ENCODE measurements at places on chromosomes 1 and 21.

GRCh38 chr21:26965907-26966581, 844 bp downstream of the ADAMTS5 start:
- peak; percentile 31 for DNase-seq

DNA sequence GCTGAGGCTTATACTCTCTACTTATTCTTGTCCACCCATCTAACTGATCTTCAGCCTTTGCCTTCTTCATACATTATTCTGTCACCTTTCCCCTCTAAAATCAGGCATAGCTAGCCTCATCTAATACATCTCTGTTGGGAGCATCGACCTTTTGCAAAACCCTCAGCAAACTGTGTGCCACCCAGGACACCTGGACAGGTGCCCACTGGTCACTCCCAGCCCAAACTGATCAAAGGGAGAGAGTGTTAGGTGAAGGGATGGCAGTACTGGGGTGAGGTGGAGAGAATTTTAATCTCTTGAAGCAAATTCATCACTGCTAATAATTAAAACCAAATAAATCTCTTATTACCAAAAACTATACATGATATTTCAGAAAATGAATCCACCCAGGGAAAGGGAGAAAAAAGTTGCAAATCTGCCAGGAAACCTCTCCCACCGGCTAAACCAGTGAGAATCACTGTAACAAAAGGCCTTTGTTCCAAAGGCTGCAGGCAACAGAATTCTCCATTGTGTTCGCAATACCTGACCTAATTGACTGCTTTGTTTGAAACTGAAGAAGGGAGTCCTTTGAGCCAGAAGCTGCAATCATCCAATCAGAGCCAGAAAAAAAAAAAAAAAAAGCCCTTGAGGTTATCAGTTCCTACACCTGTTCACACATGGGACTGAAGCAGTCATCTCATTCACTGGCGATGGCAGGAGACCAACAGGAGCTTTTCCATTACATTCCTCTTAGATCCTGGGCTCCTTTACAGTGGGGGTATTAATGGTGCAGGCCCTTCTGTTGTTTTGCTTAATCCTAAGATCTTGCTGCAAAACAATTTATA, 172.6 kb downstream of the APP start:
- no peak for DNase-seq

DNA sequence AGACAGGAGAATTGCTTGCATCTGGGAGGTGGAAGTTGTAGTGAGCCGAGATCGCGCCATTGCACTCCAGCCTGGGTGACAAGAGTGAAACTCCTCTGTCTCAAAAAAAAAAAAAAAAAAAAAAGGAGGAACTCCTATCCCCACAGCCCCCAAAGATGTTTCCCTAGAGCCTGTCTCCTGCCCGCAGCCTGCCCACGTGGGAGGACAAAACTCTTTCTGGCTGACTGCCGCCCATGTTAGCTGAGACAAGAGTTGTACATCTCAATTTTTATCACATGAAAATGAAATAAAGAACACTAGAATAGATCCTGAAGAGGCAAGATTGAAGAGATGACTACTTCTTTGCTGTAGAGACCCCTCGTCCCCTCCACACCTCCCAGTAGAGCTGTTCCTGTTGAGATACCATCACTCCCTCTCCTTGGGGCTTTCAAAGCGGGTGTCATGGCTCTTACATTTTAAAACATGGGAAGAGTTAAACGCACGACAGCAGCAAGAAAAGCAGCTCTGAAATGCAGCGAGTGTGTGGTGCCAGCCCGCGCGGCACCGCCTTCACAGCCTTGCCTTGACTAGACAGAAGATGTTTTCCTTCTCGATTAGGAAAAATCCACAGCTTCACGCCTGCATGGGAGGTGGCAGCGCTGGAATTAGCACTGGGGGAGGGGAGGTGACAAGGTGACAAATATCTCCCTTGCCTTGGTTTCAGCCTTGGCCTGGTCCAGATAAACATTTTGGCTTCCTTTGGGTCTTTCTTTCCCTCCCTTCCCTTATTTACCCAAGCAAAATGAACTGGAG, 253.4 kb upstream of the CSF3R start:
- DNase-seq, result no peak

GRCh38 chr1:151513626-151514121, 2.5 kb downstream of the CGN start:
- DNase-seq, result no peak

GRCh38 chr1:87826681-87827251, 498.1 kb downstream of the LMO4 start:
- DNase-seq, result peak; percentile 79

GRCh38 chr1:21021311-21021710, 155.4 kb downstream of the EIF4G3 start:
- DNase-seq, result no peak

DNA sequence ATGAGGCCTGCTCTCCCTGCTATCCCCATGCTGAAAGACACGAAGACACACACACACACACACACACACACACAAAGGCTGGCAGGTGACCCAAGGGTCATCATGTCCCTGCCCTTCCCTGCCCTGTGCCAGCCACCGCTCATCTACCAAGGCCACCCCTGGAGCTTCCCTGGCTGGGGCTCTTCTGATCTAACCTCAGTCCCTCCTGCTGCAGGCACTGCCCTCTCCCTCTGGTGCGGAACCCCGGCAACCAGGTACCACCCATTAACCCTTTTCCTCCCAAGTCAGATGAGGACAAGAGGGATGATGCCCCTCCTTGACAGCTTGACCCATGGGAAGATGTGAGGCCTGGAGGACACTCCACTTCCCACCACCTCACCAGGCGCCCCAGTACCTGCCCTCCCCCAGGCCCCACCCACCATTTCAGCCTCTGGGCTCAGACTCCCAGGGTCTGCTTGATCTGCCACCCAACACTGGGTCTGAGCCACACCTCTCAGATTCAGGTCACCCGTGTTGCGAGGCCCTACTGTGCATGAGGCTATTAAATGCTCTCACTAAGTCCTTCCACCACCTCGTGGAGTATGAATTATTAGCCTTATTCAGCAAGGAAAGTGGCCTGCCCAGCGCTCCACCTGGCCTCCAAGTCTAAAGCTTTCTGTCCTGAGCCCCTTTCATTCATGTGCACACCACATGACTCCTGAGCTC, 2.5 kb downstream of the SDC3 start:
- DNase-seq, result no peak

DNA sequence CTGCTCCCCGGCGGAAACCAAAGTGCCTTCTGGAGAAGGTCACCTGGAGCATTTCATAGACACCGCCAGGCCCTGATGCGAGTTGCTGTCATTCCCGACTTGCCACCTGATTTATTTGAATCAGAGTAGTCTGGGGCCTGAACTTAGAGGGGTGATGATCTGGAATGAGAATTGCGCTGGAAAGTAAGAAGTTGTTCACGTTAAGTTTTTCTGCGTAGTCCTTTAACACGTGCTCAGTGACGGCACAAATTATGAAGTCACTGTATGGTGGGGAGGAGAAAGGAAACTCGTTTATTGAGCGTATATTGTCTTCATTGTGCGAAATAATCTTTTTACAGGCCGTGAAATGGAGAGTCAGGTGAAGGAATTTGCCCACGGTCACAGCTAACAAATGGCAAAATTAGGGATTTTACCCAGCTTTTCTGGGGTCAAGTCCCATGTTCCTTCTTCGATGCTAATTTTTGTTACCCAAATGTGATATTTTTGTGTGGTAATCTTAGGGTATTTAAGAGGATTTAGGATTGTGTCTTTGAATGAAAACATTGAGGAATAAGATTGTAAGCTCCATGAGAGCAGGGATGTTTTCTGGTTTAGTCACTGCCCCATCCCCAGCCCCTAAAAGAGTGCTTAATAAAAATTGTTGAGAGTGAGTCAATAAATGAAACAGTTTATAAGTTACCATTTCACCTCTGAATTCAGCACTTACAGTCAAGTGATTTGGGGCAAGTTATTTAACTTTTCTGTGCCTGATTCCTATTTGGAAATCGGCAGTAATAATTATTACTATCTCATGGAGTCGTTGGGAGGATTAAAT, 46.4 kb upstream of the NBL1 start:
- DNase-seq, result peak; percentile 37

DNA sequence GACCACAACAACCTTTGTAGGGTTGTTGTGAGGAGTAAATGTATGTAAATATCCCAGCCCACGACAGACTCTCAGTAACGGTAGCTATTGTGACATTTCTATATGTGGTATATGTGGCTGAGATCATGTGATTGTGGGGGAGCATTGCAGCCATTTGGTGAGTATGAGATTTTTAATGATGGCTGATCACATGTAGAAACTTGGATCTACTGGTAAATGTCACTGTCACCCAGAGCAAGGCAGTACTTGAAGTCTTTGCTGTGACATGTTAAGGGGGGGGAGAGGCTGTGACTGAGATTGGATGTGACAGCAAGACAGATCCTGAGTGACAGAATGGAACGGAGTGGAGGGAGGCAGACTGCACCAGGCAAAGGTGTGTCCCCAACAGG, 23.9 kb upstream of the MEF2D start:
- no peak for DNase-seq

DNA sequence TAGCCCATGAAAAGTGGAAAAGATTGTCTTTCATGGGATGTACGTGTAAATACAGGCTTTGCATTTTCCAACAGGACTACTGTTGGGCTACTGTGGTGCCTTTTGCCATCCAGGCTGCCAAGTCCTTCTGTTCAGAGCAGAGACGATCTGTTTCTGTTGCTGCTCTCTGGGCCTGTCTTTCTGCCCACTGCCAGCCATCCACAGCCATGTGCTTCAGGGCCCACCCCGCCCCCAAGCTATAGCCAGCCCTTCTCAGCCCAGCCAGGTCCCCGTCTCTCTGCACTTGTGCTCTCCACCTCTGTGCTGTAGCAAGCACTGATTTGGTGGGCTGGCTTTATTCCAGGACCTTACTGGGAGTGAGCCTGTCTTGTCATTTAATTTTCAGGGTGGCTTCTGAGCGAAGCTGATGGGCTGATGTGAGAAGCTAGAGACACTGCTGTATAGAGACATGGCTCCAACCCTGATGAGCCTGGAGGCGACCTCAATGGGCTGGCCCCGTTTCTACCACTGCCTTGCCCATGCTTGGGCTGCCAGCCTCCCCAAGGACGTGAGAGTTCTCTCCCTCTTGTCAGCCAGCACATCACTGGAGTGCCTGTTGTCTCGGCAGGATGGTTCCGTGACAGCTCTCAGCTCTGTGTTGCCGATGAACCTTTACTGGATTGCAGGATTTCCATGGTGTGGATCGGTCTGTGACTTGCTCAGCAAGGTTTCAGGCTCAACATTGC, 137.8 kb downstream of the PEX14 start:
- DNase-seq, result no peak

GRCh38 chr1:244945109-244945671, 80.8 kb upstream of the HNRNPU start:
- DNase-seq, result no peak

GRCh38 chr1:235917267-235917811, 50.6 kb upstream of the LYST start:
- peak; percentile 100 for DNase-seq

Data from fibroblast of skin of back (primary cell).